ENCODE measurements at places on chromosomes 11 and 22. TPM values are rescaled to one million over a fixed set of nuclear protein-coding genes. Genes with fewer than 3 reads are reported as not detected.

Gene EWSR1
- polyA plus RNA-seq, result 287 TPM

Gene OR52A5
- not detected for polyA plus RNA-seq

Gene ADAMTS8
- 2.8 TPM for polyA plus RNA-seq

Gene SLC22A12
- 3.4 TPM for polyA plus RNA-seq

Measured in right renal cortex interstitium (tissue), 3 donors.